ENCODE measurements at places on chromosomes 3 and 15.

- no peak for DNase-seq
These were observed 172.7 kb upstream of the TRIM42 start for GRCh38 chr3:140505213-140505612.

DNA sequence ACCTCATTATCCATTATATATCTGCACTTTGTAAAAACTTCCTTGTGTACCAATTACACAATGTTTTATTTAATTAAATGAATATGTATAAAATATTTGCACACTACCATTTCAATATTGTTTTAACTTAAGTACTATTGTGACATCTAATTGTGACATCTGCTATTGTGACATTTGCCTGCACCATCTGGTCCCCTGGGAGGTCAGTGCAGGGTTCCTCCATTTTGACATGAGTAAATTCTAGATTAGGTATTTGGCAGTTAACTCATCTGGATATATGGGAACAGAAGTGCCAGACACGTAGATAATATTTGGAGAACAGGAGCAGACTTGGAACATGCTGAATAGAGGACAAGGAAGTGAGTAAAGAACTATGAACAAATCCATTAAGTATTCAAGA is 332.1 kb downstream of the VGLL3 start:
- no peak for DNase-seq

GRCh38 chr3:46624975-46625490 is 12.7 kb downstream of the FAM240A start:
- no peak for DNase-seq

DNA sequence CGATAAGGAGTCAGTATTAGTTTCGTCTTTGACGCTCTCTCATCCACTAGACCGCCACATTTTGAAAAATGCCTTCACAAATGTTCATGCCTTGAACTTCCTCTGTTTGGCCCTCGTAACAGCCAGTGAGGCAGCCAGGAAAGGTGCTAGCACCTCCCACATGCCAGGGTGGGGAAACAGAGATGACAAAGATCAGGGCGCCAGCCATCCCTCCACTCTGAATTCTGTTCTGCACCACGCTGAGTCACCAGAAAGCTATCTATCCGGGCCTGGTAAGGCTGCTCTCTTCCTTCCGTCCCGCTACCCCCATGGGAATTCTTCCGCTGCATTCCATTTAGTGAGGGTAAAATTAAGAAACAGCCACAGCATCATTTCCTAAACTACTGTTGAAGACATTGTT is 31.3 kb upstream of the BCL2L10 start:
- no peak for DNase-seq

- no peak for DNase-seq
These were observed 181.0 kb upstream of the CBLB start for GRCh38 chr3:106049821-106050220.

- DNase-seq, result no peak
These were observed 38.9 kb upstream of the ATP10A start for GRCh38 chr15:25901811-25902605.

DNA sequence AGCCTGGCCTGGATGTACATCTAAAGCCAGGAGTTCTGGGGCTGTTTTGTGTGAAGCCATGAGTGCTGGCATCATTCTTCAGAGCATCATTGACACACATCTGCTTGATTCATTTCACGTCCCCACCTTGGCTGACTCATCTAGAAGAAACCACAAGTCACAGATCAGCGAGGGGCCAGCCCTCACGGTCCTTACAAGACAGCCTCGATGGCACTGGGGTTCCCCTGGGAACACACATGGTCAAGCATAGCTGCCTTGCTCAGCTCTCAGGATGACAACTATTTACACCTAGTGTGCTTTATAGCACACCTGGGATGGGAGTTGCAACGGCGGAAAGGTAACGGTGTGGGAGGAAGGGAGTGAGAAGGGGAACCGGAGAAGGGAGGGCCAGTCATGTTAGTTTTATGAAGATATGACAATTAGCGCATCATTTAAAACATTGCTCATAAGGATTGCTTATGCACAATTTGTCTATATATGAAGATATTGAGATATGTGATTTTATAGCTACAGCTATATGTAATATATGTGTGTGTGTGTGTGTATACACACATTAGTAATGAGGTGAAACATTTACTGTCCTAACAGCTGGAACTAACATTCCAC is 227.1 kb downstream of the RPLP1 start:
- peak; percentile 58 for DNase-seq

GRCh38 chr3:183100376-183100775 is 1.1 kb upstream of the MCCC1 start:
- no peak for DNase-seq

DNA sequence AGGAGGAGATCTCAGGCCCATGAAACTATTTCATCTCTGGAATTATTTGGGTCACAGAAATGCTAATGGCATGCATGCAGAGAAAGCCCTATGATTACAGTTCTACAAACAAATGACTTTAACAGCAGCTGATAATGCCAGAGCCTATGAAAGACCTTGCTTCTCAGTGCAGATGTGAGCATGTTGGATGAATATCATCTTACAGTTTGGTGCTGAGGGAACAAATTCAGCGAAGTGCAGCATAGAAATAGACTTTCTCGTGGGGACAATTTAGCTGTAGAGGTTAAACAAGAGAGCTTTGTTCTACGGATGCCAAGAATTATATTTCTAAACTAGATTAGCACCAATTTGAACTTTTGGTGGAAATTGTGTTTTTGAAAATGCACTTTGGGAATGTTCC is 27.7 kb downstream of the PTX3 start:
- no peak for DNase-seq
